Fibroblast of skin of left quadriceps (primary cell): ENCODE measurements at places on chromosomes 3 and 15.

GRCh38 chr3:194336601-194337355, 14.3 kb downstream of the CPN2 start:
- DNase-seq: no peak

- DNase-seq: peak; percentile 34
These were observed 32.8 kb downstream of the BDH1 start for GRCh38 chr3:197522881-197523441.

DNA sequence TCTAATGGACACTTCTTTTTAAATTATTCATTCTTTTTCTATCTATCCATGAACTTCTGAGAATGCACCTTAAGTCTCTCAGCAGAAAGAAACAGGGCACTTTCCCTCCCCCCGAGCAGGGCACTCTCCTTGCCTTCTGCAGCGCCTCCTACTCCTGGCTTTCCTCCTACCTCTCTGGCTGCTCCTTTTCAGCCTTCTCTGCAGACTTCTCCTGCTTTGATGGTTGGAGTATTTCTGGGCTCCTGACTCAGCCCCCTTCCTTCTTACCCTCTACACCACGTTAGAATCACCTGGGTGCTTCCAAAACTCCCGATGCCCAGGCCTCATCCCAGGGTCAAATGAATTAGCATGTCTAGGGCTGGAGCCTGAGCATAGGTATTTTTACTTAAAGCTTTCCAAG, 3.4 kb downstream of the SCN5A start:
- DNase-seq: no peak

GRCh38 chr3:8981700-8982099, 18.4 kb upstream of the RAD18 start:
- no peak for DNase-seq

GRCh38 chr3:41794748-41795589, 166.9 kb downstream of the ULK4 start:
- DNase-seq: no peak

DNA sequence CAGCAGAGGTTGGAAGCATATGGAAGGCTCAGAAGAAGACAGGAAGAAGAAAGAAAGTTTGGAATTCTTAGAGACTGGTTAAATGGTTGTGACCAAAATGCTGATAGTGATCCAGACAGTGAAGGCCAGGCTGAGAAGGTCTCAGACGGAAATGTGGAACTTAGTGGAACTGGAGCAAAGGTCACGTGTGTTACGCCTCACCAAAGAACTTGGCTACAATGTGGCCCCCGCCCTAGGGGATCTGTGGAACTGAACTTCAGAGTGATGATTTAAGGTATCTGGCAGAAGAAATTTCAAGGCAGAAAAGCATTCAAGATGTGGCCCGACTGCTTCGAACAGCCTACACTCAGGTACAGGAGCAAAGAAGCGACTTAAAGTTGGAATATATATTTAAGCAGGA, 83.1 kb downstream of the MYO5A start:
- no peak for DNase-seq

DNA sequence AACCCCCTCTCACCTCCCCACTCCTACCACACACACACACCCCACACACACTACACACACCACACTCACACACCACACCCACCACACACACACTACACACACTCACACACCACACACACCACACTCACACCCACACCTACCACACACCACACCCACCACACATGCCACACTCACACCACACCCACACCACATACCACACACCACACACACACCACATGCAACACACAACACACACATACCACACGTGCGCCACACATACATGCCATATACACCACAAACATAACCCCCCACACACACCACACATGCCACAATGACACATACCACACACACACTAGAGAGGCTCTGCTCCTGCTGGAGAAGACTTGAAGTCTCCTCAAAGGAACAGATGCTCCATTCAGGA, 5.9 kb upstream of the ITPKA start:
- DNase-seq: no peak

DNA sequence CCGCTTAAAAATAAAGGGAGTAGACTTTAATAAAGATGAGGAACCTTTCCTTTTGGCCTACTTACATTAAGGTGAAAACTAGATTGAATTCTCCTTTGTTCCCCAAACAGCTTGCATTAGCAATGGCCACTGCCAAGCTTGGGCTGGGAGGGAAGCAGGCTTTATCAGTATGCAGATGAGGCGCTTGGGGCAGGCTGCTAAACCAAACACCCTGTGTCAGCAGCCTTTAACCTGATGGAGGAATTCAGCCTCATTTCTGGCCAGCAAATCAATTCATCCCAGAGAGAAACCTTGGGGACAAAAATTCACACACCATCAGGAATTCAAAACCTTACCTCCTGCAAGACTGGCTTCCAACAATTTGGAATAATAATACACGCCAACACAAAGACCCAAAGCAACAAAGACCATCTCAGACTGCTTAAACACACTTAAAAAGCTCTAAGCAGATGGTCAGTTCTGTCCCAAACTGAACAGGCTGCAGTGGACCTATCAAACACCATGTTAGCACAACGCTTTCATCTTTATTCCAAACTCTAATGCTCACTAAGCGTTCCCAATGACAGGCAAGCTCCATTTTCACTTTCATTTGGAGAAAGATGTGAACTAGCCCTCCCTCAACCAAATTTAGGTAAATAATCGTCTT, 255.1 kb upstream of the CMC1 start:
- DNase-seq: no peak

GRCh38 chr3:101809178-101810021, 30.4 kb downstream of the NXPE3 start:
- no peak for DNase-seq

- no peak for DNase-seq
These were observed 519.4 kb downstream of the SHQ1 start for GRCh38 chr3:72328755-72329277.

DNA sequence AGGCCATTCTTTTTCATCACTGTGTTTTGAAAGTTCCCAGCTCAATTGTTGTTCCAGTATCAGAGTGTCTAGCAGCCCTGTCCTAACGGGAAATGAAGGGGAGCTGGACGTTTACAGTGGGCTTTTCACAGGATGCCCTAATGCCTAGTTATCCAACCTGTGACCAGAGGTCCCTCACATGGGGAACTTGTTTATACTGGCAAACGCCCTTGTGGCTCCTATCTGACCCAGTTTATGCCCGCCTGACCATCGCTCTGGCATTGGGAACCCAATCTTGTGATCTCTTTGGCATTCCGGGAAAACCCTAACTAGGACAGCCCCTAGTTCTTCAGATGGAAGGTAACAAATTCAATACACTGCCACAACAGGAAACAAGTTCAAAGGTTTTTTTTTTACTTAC, 14.5 kb upstream of the MYRIP start:
- DNase-seq: no peak

DNA sequence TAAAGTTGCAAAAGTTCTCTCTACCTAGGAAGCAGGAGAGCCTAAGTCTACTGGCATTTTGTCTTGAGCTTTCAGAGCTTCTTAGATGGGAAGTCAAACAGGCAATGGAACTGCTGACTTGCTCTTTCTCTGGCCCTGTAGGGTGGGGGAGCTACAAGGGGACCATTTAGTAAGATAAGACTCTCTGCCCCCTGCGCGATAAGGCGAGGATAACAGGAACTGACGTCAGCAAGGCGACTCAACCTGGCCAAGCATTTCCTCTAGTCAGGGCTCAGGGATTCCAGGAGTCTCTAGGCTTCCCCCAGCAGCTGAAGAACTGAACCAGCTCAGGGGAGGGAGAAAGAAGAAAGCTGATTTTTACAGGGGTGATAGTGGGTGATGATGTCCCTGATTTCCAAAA, 5.8 kb downstream of the RARB start:
- DNase-seq: no peak

DNA sequence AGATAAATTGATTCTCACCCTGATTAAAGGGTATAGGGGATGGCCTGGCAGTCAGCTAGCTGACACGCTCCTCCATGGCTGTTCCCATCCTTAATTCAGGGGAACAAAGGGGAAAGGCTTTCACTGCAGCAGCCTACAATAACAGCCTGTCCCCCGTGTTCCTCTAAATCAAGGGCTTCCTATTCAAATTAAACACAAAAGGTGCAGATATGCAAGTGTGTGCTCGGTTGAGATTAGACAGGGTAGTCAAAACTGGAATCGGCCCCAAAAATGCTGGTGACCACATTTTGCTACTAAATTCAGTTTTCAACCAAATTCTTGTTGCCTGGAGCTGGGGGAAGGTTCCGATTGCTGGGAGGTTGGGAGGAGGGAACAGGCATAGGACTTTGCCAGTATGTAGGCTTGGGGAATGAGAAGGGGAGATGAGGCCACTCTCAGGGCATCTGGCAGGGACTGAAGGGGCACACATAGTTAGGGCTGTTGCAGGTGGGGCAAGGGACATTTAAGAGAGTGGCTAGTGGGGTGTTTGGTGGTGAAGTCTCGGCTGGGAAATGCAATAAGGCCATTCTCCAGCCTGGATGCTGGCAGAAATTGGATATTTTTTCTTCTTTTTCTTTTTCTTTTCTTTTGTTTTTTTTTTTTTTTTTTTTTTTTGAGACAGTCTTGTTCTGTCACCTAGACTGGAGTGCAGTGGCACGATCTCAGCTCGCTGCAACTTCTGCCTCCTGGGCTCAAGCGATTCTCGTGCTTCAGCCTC, 32.9 kb upstream of the CTSH start:
- DNase-seq: no peak

- DNase-seq: no peak
These were observed 283.8 kb downstream of the RAP2B start for GRCh38 chr3:153445817-153446216.

GRCh38 chr15:49495993-49496753, 73.1 kb downstream of the FGF7 start:
- no peak for DNase-seq

DNA sequence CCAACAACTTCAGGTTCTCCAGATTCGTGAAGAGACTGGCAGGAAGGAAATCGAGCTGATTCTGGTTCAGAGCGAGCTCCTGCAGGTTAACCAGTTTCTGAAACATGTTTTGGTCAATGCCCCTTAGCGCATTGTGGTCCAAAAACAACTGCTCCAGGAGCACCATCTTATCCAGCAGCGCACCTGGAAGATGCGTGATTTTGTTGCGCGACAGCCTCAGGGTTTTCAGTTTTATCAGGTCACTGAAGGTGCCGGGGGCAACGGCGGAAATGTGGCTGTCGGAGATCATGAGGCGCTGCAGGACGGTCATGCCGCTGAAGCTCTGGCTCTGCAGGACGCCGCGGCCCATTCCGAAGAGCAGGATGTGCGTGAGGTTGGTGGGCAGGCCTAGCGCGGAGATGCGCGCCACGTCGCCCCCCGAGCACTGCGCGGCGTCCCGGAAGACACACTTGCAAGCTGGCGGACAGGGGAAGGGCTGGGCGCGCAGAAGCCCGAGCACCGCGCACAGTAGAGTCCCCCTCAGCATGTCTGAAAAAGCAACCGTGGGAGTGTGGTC, 1.2 kb downstream of the GP5 start:
- DNase-seq: no peak

GRCh38 chr3:191376516-191377141, 46.3 kb upstream of the UTS2B start:
- DNase-seq: peak; percentile 40

DNA sequence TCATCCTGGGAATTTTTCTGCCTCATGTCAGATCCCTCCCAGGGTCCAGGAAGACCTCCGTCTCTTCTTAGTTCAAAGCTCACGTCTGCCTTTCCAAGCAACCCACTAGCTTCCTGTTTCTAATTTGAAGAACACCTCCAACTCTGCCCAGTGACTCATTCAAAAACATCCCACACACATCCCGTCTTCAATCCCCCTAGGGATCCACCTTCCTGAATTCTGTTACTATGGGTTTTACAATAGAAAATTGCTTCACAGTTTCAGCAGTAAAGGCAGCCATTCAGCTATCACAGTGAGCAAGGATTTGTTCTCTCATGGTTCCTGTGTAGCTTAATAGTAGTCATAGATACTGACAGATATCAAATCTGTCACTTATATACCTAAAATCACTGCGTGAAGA, 308.3 kb upstream of the CCDC54 start:
- peak; percentile 91 for DNase-seq

- no peak for DNase-seq
These were observed 94.2 kb downstream of the FOXP1 start for GRCh38 chr3:71489315-71489761.

GRCh38 chr3:160157321-160157720, 67.9 kb upstream of the C3orf80 start:
- no peak for DNase-seq

DNA sequence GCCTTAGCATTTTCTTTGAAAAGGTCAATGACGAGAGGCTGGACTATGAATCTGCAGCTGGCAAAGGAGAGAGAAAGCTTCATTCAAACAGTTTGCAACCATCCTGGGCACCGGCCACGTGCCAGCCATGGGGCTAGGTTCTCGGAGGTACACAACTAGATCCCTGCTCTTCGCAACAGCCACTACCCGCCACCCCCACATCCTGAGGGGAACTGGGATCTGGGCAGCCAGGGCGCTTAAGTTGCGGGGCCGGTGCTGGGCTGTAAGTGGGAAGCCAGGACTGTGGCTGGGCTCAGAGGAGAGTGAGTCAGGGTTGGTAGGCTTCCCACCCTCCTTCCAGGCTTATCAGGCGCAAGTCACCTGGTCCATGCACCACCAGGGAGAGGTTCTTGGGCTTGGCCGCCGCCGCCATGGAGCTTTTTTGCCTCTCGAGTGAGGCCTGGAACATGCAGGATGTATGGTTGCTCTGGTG, 95.0 kb upstream of the TERB2 start:
- DNase-seq: no peak

DNA sequence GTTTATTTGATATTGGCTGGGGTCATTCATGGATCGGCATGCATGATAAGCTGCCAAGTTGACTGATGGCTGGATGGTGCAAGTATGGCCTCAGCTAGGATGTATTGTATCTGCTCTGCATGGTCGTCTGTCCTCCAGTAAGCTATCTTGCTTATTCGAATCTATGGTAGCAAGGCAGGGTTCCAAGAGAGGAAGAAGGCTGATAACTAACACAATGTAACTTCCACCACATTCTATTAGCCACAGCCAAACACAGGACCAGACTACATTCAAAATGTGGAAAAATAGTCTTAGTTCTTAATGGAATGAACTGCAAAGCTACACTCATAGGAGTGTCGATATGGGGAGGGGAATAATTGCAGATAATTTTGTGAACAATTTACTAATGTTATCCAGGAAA, 175.2 kb downstream of the ARPP21 start:
- DNase-seq: no peak

- DNase-seq: no peak
These were observed 270.9 kb downstream of the FHIT start for GRCh38 chr3:60980342-60980692.

- no peak for DNase-seq
These were observed 6.9 kb upstream of the PSMA4 start for GRCh38 chr15:78533331-78533730.

DNA sequence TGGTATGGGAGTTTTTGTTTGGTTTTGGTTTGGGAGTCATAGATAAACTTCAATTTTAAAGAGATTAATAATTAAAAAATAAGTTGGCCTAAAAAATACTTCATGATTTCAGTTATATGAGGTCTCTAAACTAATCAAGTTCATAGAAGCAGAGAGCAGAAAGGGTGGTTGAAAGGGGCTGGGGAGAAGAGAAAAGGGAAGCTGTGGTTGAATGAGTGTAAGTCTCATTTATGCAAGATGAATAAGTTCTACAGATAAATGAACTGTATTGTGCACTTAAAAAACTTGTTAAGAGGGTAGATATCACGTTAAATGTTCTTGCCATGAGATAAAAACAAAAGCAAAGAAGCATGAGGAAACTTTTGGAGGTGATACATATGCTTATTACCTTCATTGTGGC, 188.7 kb downstream of the NSUN3 start:
- no peak for DNase-seq
